Activated T-cell treated with anti-CD3 and anti-CD28 coated beads, Interleukin-2, amount 50 U/mL, for 4 hours (primary cell): ENCODE measurements at places on chromosomes 7 and 10.

GRCh38 chr7:142882338-142882678, 3.2 kb downstream of the TRPV6 start:
- DNase-seq: no peak

GRCh38 chr10:77647543-77648293, 10.1 kb upstream of the KCNMA1 start:
- no peak for DNase-seq

GRCh38 chr10:97736403-97736901, 476 bp upstream of the ZFYVE27 start:
- no peak for DNase-seq

DNA sequence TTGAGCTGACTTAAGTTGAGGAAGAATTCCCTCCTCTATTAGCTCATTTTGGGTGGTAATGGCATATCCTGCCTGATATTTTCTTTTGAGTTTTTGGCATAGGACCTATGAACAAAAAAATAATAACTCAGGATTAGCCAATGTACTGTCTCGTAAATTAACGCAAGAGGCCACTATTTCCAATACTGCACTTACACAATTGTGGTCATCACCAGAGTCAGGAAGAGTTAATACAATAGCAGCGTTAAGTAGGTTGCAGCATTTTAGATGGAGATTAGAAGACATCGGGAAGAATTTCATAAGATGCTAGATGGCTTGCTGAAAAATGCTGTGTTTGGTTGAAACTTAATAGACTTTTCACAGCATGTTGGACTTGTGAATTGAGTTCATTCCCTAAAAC, 36.4 kb downstream of the ANTXRL start:
- no peak for DNase-seq

DNA sequence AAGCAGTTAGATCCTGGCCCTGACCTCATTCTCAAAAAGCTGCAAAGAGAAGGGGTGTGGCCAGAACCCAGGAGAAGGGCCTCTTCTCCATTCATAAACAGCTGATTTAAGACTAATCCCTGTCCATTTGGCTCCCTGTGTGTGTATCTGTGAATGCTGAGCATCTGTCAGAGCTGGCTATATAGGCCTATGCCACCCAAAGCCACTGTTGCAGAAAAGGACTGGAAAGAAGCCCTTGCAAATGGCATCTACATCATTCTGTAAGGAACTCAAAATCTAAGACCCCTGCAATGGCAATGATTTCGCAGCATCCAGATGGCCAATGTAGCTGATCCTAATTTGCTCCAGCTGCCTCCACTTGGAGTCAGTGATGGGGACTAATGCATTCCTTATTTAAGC, 384.5 kb downstream of the KCNMA1 start:
- no peak for DNase-seq

- no peak for DNase-seq
These were observed 19.5 kb upstream of the TNPO3 start for GRCh38 chr7:129074361-129074871.

DNA sequence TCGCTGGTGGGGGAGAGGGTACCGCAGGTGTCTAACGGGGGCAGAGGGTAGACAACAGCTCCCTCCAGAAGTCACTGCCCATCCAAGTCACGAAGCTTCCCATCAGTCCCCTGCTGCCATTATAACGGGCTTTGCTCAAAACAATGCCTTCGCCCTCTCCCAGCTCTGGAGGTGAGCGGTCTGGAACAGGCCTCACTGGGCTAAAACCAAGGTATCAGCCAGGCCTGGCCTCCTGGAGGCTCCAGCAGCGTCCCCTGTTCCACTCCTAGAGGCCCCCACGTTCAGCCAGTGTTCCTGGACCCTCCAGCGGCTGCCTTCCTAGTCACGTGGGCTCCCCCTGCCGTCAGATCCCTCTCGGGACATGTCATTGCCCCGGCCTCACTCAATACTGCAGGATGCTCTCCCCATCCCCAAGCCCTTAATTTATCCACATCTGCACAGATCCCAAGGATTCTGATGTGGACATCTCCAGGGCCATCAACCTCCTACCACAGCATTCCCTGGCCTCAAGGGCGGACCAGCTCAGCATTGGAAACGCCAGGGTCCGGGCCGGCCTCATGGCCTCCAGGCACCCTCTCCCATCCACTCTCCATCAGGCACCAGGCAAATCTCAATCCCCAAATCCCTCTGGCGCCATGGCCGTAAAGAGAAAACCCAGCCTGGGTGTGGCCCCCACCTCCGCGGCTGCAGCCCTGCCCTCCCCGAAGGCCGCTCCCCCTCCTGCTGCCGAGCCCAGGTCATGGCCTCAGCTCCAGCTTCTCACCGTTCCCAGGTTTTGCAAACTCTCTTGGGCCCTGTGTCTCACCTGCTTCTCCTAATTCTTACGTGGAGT, 104.1 kb upstream of the FAM20C start:
- no peak for DNase-seq

DNA sequence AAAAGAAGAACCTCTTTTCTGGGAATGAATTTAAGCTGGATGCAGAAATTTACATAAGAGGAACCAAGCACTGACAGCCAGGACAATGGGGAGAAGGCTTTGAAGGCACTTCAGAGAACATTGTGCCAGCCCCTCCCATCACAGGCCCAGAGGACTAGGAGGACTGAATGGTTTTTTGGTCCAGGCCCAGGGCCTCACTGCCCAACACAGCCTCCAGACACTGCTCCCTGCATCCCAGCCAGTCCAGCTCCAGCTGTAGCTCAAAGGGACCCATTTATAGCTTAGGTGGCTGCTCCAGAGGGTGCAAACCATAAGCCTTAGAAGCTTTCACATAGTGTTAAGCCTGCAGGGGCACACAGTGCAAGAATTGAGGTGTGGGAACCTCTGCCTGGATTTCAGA, 142.1 kb downstream of the DPY19L1 start:
- DNase-seq: no peak

DNA sequence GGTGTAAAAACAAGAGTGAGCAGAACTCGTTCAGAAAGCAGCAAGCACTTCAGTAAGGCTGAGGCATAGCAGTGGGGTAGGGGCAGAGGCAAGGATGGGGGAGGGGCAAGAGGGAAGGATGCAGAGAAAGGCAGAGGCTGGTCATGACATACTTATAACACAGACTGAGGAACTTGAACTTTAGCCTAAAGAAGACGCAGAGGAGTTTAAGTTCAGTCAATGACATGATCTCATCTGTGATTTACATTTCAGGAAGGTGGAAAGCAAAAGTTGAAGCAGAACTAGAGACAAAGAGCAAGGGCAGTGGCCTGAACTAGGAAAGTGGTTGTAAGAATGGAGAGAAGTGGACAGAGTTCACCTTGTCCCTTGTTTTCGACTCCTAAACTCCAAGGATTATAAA, 15.8 kb downstream of the MACC1 start:
- DNase-seq: no peak

DNA sequence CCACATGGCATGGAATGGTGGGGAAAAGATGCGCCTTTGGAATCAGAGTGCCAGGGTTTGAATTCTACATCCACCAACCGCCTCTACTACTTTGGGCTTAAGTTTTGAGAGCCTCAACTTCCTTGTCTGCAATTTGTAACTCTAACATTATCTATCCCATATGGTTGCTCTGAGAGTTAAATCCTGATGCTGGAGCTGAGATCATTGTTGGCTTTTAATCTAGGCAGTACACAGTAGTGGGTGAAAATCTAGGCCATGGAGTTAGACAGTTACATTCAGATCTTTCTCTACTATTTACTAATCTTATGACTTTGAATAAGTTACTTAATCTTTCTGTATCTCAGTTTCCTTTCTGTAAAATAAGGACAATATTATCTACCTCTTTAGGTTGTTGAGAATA, 149.7 kb upstream of the AOAH start:
- DNase-seq: no peak

GRCh38 chr10:93495654-93496321, 624 bp upstream of the CEP55 start:
- no peak for DNase-seq

GRCh38 chr7:70619130-70619529, 512.8 kb upstream of the GALNT17 start:
- no peak for DNase-seq

DNA sequence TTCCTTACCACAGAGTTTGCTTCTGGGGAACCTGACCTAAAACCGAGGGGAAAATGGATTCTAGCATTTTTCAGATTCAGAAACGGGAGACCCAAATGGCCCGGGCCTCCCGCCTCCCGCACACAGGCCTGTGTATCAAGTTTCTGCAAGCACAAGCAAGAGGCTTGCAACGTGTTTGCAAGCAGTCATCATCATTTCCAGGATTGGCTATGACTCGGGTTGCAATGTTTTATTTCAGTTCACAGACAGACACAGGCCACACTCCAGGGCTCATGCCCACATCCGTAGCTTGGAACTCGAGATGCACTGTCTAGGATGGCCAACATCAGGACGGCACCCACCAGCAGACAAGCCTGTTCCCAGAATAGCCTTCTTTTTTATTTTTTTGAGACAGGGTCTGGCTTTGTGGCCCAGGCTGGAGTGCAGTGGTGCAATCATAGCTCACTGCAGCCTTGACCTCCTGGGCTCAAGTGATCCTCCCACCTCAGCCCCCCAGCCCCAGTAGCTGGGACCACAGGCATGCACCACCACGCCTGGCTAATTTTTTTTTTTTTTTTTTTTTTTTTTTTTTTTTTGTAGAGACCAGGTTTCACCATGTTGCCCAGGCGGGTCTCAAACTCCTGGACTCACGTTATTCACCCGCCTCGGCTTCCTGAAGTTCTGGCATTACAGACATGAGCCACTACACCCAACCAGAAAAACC, 68.1 kb upstream of the FOXK1 start:
- no peak for DNase-seq

DNA sequence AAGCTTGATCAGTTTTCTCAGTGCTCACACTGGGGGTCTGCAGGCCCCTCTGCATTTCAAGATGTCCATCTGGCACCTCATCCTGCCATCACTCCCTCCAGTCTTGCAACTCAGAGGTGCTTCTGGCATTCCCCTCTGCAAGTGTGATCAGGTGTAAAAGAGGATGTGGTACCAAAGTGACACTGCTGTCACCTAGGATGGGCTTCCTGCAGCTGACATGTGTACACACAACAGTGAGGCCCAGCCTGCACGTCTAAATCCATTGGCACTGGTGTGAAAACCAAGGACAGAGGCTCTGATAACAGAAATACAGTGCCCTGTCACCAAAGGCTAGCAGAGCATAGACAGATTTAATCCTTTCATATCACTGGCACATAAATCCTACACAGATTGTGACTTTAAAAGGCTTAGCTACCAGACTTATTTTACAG, 162.5 kb upstream of the CELF2 start:
- DNase-seq: no peak

- DNase-seq: no peak
These were observed 61.9 kb downstream of the PARD3 start for GRCh38 chr10:34753014-34753757.

GRCh38 chr7:25897261-25897782, 254.7 kb upstream of the NFE2L3 start:
- DNase-seq: no peak
